ENCODE measurements at places on chromosomes 16 and 17.

- no peak for DNase-seq
These were observed 58.5 kb downstream of the NUP93 start for GRCh38 chr16:56788435-56788834.

- no peak for DNase-seq
These were observed 1111.8 kb upstream of the EEF2KMT start for GRCh38 chr16:6209355-6209930.

GRCh38 chr17:68580236-68580770, 20.9 kb downstream of the FAM20A start:
- peak; percentile 73 for DNase-seq

DNA sequence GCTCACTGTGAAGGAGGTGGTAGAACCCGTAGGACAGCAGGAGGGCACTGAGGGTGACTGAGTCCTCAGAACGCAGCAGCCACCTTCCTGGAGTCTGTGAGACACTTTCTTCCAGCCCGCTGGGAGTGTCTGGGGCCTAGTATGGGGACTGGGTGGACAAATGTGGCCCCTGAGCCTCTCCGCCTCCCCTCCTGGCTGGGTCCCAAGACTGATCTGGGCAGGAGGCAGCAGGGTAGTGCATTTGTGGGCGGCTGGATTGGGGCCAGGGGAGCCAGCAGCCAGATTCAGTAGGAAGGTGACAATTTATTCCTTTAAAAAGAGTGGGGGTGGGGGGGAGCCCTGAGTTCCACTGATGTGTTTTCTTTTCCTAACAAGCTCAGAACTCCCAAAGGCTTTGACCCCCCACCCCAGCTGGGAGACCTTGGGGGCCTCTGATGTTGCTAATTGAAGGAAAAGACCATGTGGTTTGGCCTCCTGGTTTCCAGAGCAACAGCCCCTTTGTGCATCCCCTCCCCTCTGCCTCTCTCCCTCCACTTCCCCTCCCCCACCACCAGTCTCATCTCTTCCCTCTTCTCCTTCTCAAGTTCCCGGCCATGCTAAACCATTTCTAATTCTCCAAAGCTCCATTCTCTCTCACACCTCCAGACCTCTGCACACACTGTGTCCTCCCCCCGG, 4.4 kb downstream of the CLEC19A start:
- DNase-seq, result no peak

- DNase-seq, result no peak
These were observed 578 bp downstream of the RAC3 start for GRCh38 chr17:82031885-82032627.

GRCh38 chr17:40499551-40500189, 1.8 kb downstream of the TNS4 start:
- DNase-seq, result peak; percentile 79

DNA sequence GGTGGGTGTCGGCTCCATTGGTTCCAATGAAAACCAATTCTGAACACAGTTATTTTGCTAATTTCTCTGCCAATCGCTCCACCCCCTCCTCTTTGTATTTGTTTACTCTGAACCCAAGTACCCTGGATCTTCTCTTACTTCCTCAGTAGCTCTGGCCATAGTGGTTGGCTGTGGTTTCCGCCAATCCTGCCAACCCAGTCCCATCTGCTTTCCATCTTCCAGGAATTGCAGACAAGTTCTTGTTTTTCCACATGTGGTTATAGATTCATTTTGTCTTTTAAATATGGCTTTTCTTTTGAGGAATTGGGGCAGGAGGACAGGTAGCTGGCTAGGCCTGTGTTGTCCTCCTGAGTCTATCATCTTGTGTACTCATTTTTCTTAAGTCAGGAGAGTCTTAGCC, 92.0 kb downstream of the CYLD start:
- no peak for DNase-seq
